CD8-positive, alpha-beta memory T cell (primary cell): ENCODE measurements at places on chromosomes 7 and 10.

DNA sequence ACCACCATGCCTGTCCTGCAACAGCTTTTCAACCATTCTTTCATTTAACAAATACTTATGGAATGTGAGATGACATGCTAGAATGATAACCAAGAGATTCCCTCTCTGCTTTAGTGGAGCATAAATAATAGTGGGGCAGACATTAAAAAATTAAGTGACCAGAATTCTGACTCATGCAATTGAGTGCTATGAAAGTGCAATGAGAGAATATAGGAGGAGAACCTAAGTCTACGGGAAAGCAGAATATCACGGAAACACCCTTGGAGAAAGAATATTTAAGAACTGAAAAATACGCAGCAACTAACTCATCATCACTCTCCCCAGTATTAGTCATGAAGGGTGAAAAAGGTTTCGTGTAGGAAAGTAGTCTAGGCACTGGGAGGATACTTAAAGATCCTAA, 7.1 kb downstream of the KIF5B start:
- no peak for DNase-seq

- no peak for DNase-seq
These were observed 82.3 kb downstream of the ADK start for GRCh38 chr10:74233281-74233680.

DNA sequence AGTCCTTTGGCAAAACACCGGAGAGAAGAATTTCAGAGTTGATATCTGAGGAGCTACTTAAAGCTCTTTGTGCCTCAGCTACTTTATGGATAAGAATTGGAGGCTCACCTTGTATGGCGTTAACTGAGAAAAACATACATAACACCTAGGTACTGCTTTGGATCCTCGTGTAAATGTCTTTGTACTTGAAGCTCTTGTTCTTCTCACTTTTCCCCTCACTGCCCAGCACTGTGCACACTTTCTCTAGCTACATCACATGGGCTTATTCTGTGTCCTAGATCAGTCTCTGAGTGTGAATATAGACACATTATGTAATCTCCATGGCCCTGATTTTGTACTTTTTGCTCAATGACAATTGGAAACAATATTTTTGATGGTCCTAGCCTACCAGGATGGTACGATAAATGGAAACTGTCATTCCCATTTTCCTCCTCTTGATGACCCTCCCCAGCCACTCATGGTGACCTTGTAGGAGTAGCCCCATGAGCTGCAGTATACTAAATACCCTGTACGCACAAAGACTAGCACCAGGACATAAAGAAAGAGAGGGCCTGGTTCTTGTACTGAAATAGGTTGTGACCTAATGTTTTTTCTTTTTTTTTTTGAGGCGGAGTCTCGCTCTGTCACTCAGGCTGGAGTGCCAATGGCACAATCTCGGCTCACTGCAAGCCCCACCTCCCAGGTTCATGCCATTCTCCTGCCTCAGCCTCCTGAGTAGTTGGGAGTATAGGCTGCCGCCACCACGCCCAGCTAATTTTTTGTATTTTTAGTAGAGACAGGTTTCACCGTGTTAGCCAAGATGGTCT, 22.1 kb downstream of the STAMBPL1 start:
- no peak for DNase-seq

GRCh38 chr10:75646218-75646915, 214.9 kb downstream of the LRMDA start:
- DNase-seq: no peak

GRCh38 chr7:94580601-94581000, 71.0 kb downstream of the CASD1 start:
- DNase-seq: no peak

GRCh38 chr7:127983804-127984332, 47.4 kb downstream of the LRRC4 start:
- DNase-seq: no peak

- DNase-seq: no peak
These were observed 653.2 kb downstream of the TNS3 start for GRCh38 chr7:46928719-46929118.

DNA sequence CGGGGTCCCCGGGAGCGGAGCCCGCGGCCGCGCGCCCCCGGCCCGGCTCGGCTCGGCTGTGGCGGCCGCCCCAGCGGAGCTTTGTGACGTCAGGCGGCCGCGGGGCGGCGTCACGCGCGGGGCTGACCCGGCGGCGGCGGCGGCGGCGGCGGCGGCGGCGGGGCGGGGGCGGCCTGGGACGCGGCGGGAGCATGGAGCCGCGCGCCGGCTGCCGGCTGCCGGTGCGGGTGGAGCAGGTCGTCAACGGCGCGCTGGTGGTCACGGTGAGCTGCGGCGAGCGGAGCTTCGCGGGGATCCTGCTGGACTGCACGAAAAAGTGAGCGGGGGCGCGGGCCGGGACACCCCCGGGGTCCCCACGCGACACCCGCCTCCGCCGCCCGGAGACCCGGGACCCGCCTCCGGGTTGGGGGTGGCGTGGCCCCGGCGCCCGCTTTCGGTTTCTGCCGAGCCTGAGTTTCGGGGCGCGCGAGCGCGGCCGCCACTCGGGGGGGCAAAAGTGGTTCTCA, at the start of gene PWWP2B:
TSS of gene PWWP2B (plus strand) at position 165 of the 506 bp plus-strand sequence. CDS start at position 192, 27 bp downstream.
- DNase-seq: peak; percentile 76

DNA sequence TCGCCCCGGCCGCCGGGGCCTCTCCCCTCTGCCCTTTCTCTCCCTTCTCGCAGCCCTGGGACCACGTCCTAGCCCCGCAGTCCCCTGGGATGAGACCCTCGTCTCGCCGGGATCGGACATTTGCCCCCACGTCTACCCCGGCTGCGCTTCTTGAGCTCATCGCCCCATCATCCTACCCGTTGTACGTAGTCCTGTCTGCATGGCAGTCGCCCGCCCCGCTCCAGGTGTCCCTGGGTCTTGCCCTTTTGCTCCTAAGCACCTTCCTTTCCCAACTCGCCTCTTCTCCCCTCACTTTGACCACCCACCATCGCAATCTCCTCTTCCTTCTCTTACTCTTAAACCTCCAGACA, 582 bp downstream of the TPST1 start:
- peak; percentile 20 for DNase-seq

DNA sequence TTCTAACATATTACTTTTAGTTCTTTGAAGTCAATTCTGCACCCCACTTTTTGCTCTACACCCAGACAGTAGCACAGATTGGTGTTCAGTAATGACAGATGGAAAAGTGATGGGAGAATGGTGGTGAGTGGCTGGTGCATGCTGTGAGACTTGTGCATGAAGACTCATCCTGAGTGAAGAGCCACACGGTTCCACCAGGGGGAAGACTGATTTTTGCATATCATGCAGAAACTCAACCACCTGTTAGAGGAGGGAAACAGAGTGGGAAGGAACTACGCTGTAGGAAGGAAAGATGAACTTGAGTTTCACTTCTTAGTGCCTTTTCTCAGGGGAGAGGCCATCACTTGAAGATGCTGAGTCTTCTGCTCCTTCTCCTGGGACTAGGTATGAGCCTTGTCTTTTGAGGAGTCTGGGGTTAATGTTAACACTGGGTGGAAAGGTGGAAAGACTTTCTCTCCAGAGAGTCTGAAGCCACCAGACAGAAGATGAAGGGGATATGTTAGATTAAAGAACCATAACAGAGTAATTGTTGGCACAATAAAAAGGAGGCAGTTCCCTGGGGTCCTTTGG, 9.3 kb upstream of the PRSS1 start:
- no peak for DNase-seq

DNA sequence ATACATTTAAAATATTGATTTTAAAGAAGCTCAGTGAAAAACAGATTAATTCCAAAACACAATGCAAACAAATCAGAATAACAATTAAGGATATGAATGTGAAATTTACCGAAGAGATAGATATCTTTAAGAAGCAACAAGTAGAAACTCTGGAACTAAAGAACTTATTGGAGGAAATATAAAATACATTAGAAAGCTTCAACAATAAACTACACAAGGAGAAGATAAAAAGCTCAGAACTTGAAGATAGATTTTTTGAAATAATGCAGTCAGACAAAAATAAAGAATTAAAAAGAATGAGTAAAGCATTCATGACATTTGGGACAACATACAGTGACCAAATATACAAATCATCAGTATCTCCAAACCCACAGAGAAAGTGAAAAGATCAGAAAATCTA, 43.2 kb downstream of the HIBADH start:
- no peak for DNase-seq

DNA sequence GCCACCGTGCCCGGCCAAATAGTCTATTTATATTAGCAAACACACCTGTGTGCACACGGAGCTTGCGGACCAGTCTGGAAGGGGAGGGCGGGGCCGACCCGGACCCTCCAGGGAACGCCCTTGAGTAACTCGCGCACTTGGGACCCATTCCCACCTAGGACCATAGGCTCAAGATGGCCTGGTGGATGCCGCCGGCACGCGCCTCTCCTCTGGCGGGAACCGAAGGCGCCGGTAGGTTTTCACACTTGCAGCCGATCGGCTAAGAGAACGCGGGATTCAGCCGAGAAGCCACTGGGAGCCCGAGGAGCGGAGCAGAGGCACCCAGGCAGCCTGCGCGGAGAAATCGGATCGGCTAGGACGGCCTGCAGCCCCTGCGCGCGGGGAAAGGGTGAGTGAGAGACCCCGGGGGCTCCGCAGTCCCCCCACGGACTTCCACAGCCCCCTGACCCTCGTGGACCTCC, 18.9 kb downstream of the IFT22 start:
- DNase-seq: no peak
